Activated CD4-positive, CD25-positive, alpha-beta regulatory T cell treated with anti-CD3 and anti-CD28 coated beads, Interleukin-2, amount 50 U/mL, for 16 hours (primary cell): ENCODE measurements at places on chromosomes 6 and 20.

- no peak for DNase-seq
Measured at GRCh38 chr6:7152462-7152861, 44.7 kb downstream of the RREB1 start.

DNA sequence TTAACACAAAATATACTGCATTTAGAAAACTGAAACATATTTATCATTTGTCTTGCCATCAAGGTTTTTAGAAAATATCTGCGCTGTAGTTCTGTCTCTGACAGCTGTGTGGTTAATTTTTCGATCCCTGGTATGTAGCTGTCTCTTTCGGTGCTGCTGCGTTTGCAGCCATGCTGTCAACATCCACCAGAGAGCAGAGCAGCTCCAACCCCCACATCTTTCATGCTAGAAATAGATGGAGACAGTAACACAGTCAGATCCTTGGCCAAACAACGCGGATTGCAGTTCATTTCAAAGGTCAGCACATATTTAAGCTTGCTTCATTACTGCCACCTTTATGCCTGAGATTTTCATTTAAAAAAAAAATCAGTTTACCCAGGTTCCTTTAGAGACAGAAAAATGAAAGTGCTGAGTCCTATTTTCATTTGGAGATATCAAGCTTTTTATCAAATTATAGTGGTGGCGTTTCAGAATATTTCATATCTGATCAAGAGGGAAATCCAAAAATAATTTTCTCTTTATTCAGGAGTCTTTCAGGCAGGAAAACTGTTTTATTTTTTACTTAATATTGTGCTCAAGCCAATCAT lies 157.7 kb upstream of the MMS22L start:
- no peak for DNase-seq

- no peak for DNase-seq
Measured at GRCh38 chr6:111242452-111242851, 155.1 kb downstream of the SLC16A10 start.

- no peak for DNase-seq
Measured at GRCh38 chr6:134138226-134138975, 86.0 kb upstream of the SLC2A12 start.

DNA sequence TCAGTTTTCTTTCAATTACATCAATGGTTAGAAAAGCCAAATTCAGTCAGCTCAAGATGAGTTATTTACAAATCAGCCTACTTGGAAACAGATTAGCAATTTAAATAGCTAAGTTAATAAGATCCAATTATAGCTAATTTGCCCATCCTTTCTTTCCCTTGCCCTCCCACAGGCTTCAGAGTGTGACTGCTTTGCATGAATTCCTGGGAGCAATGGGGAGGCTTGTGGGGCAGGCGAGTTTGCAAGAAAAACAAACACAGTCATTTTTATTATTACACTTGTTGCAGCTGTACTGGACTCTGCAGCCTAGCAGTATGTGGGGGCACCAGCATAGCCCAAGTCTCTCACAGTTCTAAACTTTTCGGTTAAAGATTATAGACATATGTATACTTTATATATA lies 219.0 kb downstream of the NKAIN2 start:
- DNase-seq: no peak

GRCh38 chr6:43665376-43665775 lies 20.5 kb downstream of the RSPH9 start:
- DNase-seq: no peak

DNA sequence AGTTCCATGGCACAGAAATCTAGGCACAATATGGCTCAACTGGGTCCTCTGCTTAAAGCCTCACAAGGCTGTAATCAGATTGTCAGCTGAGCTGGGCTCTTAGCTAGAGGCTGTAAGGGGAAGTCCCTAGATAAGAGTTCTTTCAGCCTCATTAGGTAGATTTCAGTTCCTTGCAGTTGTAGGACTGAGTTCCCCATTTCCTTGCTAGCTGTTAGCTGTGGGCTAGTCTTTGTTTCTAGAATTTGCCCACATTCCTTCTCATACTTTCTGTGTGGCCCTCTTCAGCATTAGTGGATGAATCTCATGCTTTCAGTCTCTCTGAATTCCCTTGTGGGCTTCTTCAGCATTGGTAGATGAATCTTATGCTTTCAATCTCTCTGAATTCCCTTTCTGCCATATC lies 71.0 kb upstream of the MRAP2 start:
- no peak for DNase-seq

GRCh38 chr6:105459864-105460263 lies 57.0 kb upstream of the PREP start:
- DNase-seq: no peak
